Renal cortical epithelial cell (primary cell): ENCODE measurements at places on chromosomes 5 and 9.

- DNase-seq = peak; percentile 73
Observed at GRCh38 chr5:82351754-82352145, 73.6 kb upstream of the RPS23 start.

DNA sequence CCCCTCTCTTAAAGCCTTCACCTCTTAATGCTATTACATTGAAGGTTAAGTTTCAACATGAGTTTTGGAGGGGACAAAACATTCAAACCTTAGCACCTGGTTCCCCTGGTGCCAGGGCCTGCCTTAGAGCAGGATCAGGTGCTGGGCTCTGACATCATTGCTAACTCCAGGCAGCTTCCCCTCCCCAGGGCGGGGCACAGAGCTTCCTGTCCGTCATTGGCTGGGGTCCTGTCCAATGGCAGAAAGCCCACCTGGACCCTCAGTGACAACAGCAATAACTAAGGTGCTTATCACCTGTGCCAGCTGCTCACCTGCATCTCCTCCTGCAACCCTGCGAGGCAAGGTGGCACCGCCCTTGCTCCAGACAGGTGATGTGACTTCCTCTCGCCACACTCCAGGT, 177.4 kb downstream of the NSG2 start:
- no peak for DNase-seq

DNA sequence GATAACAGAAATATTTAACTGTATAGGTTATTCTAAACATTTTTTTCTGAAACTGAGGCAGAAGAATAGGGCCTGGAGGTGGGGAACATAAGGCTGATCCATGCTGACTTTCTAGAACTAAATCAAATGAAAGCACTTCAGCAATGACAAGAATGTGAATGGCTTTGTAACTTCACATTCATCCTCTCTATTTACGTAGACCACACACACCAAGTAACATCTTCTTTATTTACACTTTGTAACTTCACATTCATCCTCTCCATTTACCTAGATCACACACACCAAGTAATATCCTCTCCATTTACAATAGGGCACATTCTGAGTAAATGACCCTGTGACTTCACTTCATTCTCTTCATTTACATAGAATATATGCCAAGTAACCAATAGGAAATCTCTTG, 251.8 kb upstream of the CDH9 start:
- peak; percentile 13 for DNase-seq

DNA sequence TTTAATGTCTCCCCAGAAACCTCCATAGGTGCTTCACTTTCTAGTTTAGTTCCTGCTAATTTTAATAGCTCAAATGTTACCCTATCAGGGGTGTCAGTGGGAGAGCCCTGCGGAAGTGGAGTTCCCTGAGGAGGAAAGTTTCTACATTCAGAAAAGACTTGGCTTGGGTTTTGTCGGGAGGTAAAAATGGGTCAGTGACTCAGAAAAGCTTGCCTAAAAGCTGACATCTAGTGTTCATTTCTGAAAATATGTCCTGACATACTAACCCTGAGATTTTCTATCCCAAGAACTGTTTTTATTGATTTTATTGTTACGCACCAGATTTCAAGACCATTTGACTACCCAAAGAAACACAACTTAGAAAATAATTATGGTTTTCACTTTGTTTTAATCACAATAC, 40.9 kb upstream of the GLDC start:
- DNase-seq = peak; percentile 65
